ENCODE measurements at places on chromosomes 16 and 17. TPM values are rescaled to one million over a fixed set of nuclear protein-coding genes. Genes with fewer than 3 reads are reported as not detected.

GRCh38 chr17:50053654-50053960, 2.3 kb upstream of the ITGA3 start:
- no peak for DNase-seq

DNA sequence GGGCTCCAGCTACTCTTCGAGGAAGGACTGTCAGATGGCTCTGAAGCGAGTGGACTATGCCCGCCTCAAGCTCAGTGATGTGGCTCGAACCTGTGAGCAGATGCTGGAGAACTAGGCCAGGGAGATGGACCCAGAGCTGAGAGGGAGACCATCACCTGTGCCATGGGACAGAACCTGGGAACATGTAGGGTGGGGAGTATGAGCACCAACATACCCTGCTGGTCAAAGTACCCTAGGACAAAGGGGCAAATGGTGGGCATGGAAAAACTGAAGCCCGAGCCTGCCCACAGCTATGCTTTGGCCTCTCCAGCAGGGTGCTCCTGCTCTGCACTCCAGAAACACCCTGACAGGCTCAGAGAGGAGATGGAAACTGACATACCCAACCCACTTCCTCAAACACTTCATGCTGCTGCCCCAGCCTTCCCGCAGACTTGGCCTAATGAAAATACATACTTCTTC, 1.9 kb downstream of the MED11 start:
- no peak for DNase-seq

Gene ACSM2A
- total RNA-seq, result 0.35 TPM

- no peak for DNase-seq
Observed at GRCh38 chr16:62638964-62639870, 603.0 kb upstream of the CDH8 start.

GRCh38 chr17:62626719-62627218, 701 bp upstream of the MRC2 start:
- DNase-seq, result no peak

- no peak for DNase-seq
Observed at GRCh38 chr17:846901-847843, 65.0 kb downstream of the MRM3 start.

DNA sequence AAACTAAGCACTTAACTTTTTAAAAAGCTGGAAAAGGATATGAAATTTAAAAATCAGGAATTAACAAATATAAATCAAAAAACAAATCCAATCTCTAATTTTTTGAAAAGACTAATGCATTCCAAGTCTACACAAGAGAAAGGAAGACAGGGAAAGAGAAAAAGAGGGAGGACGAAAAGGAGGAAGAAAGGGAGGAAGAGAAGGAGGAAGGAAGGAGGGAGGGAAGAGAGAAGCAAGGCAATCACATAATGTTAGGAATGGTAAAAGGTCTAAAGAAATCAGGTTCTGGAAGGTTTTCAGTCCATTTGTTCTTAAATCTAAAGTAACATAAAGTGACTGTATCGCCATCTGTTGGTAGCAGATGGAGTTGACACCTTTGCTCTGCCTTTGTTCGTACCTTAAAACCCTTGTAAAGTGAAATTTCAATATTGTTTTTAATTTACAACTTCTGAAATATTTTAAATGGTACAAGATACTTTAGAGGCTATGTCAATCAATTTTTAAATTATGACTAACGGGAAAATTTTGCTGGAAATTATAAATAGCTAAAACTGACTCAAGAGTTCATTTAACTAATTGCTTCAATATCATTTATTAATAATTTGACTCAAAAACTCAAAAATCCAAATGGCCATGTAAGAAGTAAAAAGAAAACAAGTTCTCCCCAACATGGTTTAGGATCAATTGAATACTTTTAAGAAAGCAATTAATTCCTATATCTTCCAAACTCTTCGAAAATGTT, 20.4 kb upstream of the CDYL2 start:
- peak; percentile 43 for DNase-seq

DNA sequence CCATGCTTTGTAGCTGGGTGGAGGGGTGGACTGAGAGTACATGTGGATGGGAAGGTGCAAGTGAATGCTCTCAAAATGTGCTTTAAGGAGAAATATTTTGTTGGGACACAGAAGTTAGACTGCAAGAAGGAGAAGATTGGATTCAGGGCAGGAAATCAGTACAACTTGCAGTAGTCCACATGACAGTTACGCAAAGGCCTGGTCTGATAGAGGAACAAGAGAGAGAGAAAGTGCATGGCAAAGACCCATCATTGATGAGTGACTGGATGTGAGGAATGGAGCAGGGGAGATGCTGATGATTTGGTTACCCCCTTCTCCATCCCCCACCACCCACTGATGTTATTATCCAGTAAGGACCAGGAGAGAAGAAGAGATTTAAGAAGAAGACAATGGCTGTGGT, 472.8 kb downstream of the MAF start:
- DNase-seq, result no peak

Gene CPNE7
- total RNA-seq, result 1.9 TPM

GRCh38 chr17:54172096-54172984, 349.6 kb downstream of the KIF2B start:
- DNase-seq, result no peak

DNA sequence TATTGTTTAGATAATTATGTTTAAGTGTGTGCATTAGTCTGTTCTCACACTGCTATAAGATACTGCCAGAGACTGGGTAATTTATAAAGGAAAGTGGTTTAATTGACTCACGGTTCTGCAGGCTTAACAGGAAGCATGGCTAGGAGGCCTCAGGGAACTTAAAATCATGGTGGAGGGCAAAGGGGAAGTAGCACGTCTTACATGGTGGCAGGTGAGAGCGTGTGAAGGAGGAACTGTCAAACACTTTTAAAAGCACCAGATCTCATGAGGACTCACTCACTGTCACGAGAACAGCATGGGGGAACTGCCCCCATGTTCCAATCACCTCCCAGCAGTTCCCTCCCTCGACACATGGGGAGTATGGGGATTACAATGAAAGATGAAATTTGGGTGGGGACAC, 203.5 kb upstream of the GOT2 start:
- DNase-seq, result no peak

Gene QRICH2
- total RNA-seq, result 3.2 TPM

GRCh38 chr16:48834576-48834975, 224.6 kb upstream of the N4BP1 start:
- DNase-seq, result no peak

- no peak for DNase-seq
Observed at GRCh38 chr17:21029036-21029435, 13.8 kb downstream of the USP22 start.

GRCh38 chr17:20174588-20175265, 165.6 kb downstream of the SPECC1 start:
- DNase-seq, result no peak

- DNase-seq, result no peak
Observed at GRCh38 chr16:48247311-48247710, at the start of gene ABCC11. ABCC11 (minus strand) TSS chr16:48247539; CDS start chr16:48231921, 15,618 bp downstream.

- no peak for DNase-seq
Observed at GRCh38 chr17:64323774-64324173, 60.7 kb upstream of the TEX2 start.

DNA sequence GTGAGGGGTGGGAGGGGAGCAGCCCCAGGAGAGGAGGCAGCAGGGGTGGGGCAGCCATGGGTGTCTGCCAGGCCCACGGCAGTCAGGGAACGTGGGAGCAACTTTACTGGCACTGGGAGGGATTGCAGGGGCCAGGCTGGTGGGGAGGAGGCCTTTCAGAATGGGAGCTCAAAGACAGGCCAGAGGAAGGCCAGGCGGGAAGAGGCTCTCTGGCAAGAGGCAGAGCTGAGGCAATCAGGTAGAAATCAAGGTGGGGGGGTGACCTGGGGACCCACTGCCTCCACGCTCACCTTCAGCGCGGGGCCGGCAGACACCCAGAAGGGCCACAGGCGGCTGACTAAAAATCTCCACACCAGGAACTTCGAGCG, 11.9 kb upstream of the GSE1 start:
- no peak for DNase-seq

GRCh38 chr16:62335356-62335755, 299.1 kb upstream of the CDH8 start:
- no peak for DNase-seq

GRCh38 chr17:75853433-75853832, 1.7 kb downstream of the WBP2 start:
- DNase-seq, result no peak

DNA sequence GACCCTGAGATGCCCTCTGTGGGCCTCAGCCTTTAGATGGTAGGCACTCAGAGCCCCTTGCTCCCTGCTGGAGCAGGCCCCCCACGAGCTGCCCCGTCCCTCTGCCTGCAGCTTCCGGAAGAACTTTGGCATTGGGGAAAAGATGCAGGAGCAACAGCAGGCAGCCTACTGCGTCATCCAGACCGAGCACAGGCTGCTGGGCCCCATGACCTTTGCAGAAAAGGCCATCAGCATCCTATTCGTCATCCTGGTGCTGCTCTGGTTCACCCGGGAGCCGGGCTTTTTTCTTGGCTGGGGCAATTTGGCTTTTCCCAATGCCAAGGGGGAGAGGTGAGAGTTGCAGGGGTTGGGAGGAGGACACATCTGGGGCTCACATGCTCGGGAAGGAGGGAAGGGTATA, 12.7 kb upstream of the FOXN1 start:
- DNase-seq, result no peak

Gene CCDC47
- total RNA-seq, result 25.4 TPM

GRCh38 chr16:78879011-78879410, 721.5 kb downstream of the MAF start:
- no peak for DNase-seq

DNA sequence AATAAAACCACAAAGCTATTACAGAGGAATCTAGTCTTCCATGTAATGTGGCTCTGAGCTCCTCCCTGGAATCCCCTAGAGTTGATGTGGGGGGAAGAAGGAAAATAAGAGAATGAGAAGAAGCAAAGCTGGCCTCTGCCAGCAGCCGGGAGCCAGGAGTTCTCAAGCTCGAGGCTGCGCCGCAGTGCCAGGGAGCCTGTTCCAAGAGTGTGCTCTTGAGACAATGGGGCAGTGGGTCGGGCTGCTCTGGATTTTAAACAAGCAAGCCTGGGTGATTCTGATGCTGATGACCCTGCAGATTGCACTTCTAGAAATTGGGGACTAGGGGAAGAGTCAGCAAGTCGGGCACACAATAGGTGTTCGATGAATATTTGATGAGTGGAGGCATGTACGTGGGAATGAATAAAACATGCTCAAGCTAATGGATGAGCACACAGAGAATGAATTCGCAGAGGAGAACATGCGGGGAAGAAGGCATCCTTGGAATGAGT, 119.9 kb downstream of the CMIP start:
- no peak for DNase-seq

DNA sequence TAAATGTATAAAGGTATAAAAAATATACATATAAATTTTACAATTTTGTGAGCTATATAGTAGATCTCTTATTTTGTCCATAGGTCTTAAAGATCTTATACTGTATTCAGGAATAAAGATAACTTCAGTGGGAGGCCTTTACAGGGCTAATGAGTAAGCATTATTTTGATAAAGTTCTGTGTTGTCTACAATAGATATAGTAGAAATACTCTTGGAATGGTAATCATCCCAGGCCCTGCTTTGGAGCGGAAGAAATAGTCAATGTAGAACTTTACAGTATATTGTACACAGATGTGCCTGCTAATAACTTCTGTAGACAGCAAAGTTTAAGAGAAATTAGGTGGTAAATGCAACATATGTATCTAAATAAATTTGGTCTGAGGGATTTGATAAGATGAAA, 42.6 kb downstream of the TENT4B start:
- DNase-seq, result no peak

- DNase-seq, result no peak
Observed at GRCh38 chr17:40179923-40180659, 2.8 kb downstream of the RAPGEFL1 start.

- DNase-seq, result peak; percentile 21
Observed at GRCh38 chr17:76179496-76180467, 38.7 kb upstream of the FOXJ1 start.

Gene TOM1L1
- total RNA-seq, result 0.51 TPM

GRCh38 chr16:65819136-65819898, 547.2 kb upstream of the CDH5 start:
- no peak for DNase-seq

Gene KRTAP2-1
- not detected for total RNA-seq

DNA sequence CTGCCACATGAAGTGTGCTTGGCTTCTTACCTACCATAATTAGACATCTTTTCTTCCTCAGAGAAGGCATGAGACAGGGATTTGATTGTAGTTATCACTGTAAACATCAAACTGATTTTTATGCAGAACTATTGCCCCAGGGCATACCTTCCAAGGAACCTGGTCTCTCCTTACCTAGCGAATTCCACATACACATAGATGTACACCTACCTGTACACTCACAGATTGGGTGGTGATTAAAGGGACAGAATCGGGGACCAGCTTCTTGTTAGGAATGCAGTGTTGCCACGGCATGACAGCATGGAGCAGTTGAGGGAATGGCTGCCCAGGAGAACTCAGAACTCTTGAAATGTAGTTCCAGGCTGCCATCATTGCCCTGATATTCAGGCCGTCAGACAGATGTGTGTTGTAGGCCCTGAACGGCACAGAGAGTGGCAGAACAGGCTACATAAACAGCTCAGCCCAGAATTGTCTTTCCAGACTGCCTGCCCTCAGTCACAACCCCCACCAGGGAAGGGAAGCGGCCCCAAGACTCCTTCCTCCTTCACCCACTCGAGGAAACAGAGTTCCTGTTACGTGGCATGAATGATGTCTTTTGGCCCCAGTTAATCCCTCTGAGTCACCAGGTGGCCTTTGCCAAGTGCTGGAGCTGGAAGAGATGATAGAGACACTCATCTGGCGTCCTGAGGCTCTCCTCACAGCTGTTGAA, 17.8 kb upstream of the NAGLU start:
- DNase-seq, result no peak

- no peak for DNase-seq
Observed at GRCh38 chr17:45751466-45751865, 32.7 kb upstream of the CRHR1 start.

Gene HSD11B2
- 0.29 TPM for total RNA-seq

- no peak for DNase-seq
Observed at GRCh38 chr17:8012996-8013640, 10.7 kb downstream of the GUCY2D start.

DNA sequence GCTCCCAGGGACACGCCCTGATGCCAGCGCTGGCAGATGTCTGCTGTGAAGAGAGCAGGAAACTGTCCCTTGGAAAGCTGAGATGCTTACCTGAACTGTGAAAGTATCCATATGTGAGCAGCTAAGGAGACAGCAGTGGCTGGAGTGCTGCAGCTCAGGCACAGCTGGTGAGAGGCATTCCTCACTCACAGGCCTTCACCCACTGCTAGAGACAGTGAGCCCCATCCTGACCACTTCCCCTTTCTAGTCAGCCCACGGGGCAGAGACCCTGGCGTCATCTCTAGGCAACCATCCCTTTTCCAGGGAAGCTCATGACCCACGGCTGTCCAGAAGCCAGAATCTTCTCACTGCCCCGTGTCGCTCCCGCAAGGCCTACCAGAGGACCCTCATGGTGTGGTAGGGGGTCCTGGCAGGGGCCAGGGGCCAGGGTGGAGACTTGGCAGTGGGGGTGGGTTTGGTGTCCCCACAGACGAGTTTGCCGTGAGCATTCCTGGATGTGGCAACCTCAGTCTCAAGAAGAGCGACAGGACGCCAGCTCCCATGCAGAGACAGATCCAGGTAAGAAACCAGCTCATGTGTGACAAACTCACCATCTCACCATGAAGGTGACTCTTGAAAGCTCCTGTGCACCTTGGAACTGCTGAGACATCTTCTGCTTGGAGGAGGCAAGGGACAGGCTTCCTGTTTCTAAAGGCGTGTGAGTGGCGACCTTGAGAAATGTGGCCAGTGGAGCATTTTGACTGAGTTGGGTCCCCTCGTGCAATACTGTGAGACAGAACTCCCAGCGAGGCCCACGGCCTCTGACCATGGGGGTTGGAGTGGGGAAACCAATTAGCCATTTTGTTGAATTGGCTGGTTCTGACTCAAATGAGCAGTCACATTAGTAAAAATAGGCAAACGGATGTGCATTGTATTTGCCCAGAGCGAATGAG, at the start of gene SCIMP:
Gene SCIMP (minus strand): TSS at position 216 of the 932 bp plus-strand sequence. CDS start 105 bp downstream, at position 111.
- no peak for DNase-seq

GRCh38 chr16:21645261-21645721, 7.1 kb downstream of the IGSF6 start:
- DNase-seq, result peak; percentile 25
